ENCODE measurements at places on chromosomes 1 and 21. TPM values are rescaled to one million over a fixed set of nuclear protein-coding genes. Genes with fewer than 3 reads are reported as not detected.

GRCh38 chr1:219324629-219325367 lies 151.1 kb downstream of the LYPLAL1 start:
- H3K27me3 ChIP-seq = no peaks in the 10 kb centered on the region
- no peak for DNase-seq
- H3K27ac ChIP-seq = no peak overlapping the region
- H3K4me3 ChIP-seq = no peak overlapping the region
- no peaks in the 10 kb centered on the region for H3K36me3 ChIP-seq

- no peaks in the 10 kb centered on the region for H3K27me3 ChIP-seq
- DNase-seq = no peak
- no peaks in the 10 kb centered on the region for H3K4me1 ChIP-seq
- H3K36me3 ChIP-seq = no peaks in the 10 kb centered on the region
These were observed 478.0 kb downstream of the CAMTA1 start for GRCh38 chr1:7263021-7263960.

GRCh38 chr1:225441314-225442122 lies 13.7 kb upstream of the LBR start:
- H3K4me1 ChIP-seq = peaks cover 3% of the 10 kb centered on the region
- DNase-seq = no peak
- H3K4me3 ChIP-seq = no peak overlapping the region
- no peak overlapping the region for H3K27ac ChIP-seq
- no peaks in the 10 kb centered on the region for H3K36me3 ChIP-seq

GRCh38 chr1:227378181-227378580 lies 59.9 kb upstream of the CDC42BPA start:
- H3K27me3 ChIP-seq = no peaks in the 10 kb centered on the region
- no peak overlapping the region for H3K27ac ChIP-seq
- no peaks in the 10 kb centered on the region for H3K4me1 ChIP-seq
- H3K36me3 ChIP-seq = no peaks in the 10 kb centered on the region

Gene FAM163A
- not detected for total RNA-seq
